HTR-8/SVneo (cell line): ENCODE measurements at places on chromosomes 6 and 20.

- DNase-seq: no peak
These were observed 17.7 kb upstream of the DST start for GRCh38 chr6:56660381-56660730.

- DNase-seq: no peak
These were observed 135.6 kb upstream of the RUNX2 start for GRCh38 chr6:45192556-45192955.

- DNase-seq: no peak
These were observed 76.8 kb downstream of the REV3L start for GRCh38 chr6:111406200-111406721.

GRCh38 chr6:34243131-34243771, 5.6 kb downstream of the SMIM29 start:
- DNase-seq: no peak

DNA sequence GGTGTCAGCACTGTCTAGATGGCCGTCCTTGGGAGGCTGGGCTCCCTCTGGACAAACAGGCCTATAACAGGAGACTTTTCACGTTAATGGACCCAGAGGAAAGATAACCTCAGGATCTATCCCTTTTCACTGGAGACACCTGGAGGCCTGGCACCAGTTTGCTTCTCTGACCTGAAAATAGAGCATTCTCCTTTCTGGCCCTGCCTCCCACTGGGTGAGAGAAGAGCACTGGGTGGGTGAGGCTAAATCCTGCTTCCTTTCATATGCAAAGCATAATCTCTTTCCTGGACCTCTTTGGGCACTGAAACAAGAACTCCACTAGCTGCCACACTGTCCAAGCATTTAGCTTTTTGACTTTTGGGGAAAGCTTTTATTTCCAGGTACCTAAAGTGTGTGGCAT, 78.3 kb downstream of the FOXO3 start:
- no peak for DNase-seq

GRCh38 chr6:41636833-41637193, 1.5 kb upstream of the MDFI start:
- DNase-seq: peak; percentile 70

DNA sequence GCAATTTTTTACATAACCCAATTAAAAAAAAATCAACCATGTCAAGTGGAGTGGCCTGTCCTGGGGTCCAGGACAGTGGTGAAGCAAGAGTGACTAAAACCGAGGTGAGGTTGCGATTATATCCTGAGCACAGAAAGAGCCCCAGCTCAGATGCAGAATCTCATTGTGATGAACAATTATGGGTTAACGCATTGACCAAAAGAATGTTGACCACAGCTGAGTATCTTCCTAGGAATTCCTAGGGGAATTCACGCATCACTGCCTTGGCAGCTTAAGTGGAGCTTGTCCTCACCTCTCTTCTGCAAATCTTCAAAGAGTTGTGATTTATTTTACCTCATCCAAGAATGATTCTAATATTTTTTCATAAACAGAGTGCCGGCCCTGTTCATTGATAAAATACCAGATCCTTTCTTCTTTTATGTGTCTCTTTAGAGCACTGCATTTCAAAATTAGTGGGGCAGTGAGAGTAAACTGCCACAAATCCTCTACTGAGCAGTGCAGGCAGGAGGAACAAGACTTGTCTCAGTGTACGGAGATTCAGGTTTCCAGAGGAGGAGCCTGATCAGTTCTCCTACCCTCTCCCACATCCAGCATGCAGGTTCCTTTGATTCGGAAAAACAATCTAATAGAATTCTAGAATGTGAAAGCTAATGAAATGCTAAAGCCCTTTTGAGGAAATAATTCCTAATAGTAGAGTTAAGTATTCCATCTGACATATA, 60.1 kb upstream of the ZNF184 start:
- peak; percentile 53 for DNase-seq

- DNase-seq: no peak
These were observed 463.9 kb upstream of the JARID2 start for GRCh38 chr6:14781772-14782525.

DNA sequence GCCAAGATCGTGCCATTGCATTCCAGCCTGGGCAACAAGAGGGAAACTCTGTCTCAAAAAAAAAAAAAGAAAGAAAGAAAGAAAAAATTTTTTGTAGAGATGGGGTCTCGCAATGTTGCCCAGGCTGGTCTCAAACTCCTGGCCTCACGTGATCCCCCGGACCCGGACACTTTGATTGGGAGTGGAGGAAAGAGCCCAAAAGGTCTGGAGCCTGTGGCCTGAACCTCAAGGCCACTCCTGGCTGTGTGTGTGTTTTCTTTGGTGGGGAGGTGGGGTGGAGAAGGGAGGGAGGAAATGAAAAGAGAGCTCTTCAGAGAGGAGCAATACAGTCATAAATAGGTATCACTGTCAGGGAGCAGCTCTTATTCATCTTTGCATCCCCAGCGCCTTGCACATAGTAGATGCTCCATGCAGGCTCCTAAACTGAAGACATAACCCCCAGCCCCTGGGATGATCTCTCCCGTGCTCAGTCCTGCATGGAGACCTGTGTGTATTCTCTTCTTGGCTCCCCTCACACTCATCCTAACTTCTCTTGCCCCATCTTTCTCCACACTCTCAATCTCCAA, 75.7 kb downstream of the FGD2 start:
- DNase-seq: no peak

GRCh38 chr6:168221000-168221399, 98.6 kb downstream of the DACT2 start:
- no peak for DNase-seq

GRCh38 chr20:63315240-63315689, 22.3 kb downstream of the COL20A1 start:
- DNase-seq: no peak

DNA sequence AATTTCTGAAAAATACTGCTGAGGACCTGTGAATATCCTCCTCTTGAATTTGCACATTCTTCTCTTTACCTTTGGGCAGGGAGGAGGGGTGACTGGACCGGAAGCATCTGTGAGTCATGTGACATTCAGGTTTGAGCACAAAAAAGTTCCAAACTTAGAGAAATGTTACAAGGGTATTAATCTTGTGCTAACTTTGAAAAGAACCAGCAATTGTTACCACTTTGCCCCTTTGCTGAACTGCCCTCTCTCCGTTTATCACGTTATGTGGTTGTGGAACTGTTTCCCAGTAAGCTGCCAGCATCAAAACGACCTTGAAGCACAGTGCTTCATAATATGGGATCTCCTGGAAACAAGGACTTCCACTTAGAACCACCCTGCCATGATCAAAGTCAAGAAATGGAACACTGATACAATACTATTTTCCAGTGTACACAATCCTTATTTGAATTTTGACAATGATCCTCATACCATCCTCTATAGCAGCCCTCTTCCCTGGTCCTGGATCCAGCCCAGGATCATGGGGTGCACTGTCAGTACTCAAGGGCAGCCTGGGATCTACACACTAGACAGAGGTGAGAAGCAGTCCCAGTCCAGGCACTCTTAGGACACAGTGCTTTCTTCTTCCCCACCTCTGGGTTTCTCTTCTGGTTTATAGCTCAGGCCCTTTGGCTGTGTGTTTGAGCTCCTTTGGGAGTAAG, 2.3 kb upstream of the TUBB1 start:
- DNase-seq: no peak

- no peak for DNase-seq
These were observed 71.3 kb downstream of the EFHC1 start for GRCh38 chr6:52491203-52492069.

GRCh38 chr20:58378704-58379103, 10.3 kb upstream of the VAPB start:
- no peak for DNase-seq

- no peak for DNase-seq
These were observed 238.1 kb downstream of the RNGTT start for GRCh38 chr6:88725111-88725975.

GRCh38 chr6:93423542-93423941, 4.2 kb upstream of the EPHA7 start:
- DNase-seq: no peak

- DNase-seq: peak; percentile 10
These were observed 104.1 kb upstream of the SLC35B3 start for GRCh38 chr6:8539453-8539852.
